ENCODE measurements at places on chromosomes 13 and 19.

- DNase-seq: no peak
Observed at GRCh38 chr19:16628984-16629691, 1.1 kb upstream of the MED26 start.

GRCh38 chr13:110197026-110197425 is 109.9 kb downstream of the COL4A1 start:
- DNase-seq: no peak

DNA sequence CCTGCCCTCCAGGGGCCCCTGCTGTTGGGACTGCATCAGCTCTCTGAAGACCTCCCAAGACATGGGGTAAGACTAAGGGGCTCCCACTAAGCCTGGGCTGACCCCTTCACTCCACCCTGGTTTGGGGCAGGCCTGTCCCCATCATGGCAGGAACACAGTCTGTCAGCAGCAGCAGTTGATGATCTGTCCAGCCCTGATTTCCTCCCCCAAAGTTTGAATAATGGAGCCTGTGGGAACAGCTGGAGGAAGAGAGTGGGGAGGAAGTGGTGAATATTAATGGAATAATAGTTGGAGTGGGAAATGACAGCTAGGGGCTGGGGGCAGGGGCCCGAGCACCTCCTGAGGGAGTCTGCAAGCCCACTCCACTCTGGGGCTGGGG is 1.3 kb upstream of the B3GNT8 start:
- DNase-seq: no peak

GRCh38 chr13:111328574-111329410 is 8.3 kb downstream of the TEX29 start:
- DNase-seq: no peak

- no peak for DNase-seq
Observed at GRCh38 chr19:799076-799881, 2.0 kb downstream of the PTBP1 start.

- no peak for DNase-seq
Observed at GRCh38 chr13:97306645-97307044, 84.5 kb downstream of the MBNL2 start.
